ENCODE measurements at places on chromosomes 16 and 17. TPM values are rescaled to one million over a fixed set of nuclear protein-coding genes. Genes with fewer than 3 reads are reported as not detected.

The LDHD gene
- 0.65 TPM for total RNA-seq

The FAM20A gene
- 1.7 TPM for total RNA-seq

The XPO6 gene
- total RNA-seq, result 118 TPM

The MYH8 gene
- total RNA-seq, result not detected

The NOXO1 gene
- 1.3 TPM for total RNA-seq

The SAMD14 gene
- 17.3 TPM for total RNA-seq

GRCh38 chr17:43434902-43435319 is 36.1 kb downstream of the ARL4D start:
- no peak for DNase-seq

DNA sequence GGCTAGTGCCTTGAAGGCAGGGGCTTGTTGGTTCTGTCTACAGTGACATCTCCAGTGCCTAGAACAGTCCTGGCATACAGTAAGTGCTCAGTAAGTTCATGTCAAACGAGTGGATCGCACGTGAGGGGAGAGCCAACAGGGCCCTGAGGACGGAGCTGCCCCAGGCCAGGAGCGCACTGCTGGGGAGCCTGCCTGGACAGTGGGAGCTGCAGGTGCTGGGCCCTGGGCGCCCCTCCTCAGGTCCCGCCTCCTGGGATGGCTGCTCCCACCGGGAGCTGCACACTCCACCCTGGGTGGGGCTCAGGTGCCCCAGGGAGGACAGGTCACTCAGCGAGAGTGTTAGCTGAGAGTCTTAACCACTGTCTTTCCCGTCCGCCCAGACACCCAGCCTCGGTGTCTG is 1.8 kb downstream of the EVPL start:
- DNase-seq, result no peak

- no peak for DNase-seq
Observed at GRCh38 chr16:58551496-58551895, 36.2 kb downstream of the SETD6 start.

DNA sequence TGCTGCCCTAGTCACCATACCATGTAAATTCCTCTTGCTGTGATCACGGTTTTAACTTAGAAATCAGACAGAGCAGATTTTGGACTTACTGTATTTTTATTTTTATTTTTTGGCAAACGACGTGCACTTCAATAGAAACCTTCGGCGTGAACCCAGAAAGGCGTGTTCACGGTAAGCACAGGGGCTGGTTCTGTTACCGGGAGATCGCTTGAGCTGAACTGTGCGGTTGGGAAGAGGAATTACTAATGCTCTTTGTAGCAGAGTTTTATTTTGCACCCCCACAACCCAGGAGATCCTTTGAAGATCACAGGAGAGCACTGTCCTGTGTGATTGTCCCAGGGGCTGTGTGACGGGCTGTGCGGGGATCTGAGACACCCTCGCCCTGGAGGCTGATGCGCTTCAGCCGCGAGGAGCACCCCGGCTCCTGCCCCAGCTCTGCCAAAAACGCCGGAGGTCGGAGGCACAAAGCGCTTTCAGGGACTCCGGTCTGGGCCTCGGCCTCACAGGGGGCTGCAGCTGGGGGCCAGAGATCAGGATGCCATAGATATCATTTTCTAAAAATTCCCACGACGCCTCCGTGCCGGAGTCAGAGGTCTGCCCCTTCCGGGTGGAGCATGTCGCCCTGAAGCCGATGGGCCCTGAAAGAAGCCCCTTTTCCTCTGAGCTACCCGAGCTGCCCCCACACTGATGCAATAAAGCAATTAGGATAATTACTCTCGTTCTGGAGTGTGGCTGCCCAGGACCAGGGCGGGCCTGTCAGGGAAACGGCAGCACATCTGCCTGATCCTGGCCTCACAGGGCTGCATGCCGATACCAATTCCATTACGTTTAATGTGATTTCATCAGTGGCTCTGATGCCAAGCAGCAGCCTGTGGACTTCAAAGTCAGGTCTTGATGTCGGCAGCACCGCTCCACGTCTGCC is 71.8 kb downstream of the LMF1 start:
- no peak for DNase-seq

DNA sequence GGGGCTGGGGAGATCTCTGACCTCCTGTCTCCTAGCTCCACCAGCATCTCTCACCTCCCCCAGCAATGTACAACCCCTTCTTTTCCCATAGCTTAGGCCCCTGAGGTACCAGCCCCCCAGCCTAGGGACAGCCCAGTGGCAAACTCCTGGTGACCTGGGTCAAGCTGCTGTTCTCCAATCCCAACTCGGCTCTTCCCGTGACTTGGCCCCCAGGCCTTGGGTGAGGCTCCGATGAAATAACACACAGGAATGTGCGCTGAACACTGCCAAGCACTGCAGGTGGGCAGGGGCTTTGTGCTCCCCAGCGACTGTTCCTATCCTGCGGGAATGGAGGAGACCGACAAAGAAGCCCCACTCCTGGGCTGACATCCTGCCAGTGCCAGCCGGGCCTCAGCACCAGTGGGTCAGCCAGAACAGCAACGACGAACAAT is 63.7 kb upstream of the AMZ2 start:
- peak; percentile 37 for DNase-seq

- DNase-seq, result no peak
Observed at GRCh38 chr17:69103557-69104233, 38.0 kb downstream of the ABCA6 start.

DNA sequence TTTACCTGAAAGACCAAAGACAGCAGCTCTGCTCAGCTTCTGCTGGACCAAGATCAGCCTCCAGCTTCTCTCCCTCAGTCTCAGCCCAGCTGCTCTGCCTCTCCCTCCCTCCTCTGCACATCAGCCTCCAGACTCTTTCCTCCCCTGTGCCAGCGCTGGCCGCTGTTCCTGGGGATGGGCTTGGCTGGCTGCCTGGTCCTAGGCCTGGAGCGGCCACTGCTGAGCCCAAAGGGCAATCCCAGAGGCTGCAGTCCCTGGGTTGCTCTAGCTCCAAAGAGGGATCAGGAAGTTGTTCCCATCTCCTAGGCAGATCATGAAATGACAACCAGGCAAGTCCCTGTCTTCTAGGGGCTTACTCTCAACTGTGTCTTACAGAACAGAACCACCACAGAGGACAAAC is 31.3 kb downstream of the DCUN1D3 start:
- DNase-seq, result no peak

- no peak for DNase-seq
Observed at GRCh38 chr16:73058616-73059409, 10.9 kb upstream of the ZFHX3 start.
